Activated naive CD8-positive, alpha-beta T cell treated with anti-CD3 and anti-CD28 coated beads, Interleukin-2, amount 10 ng/mL, durations not matched to agents 7 days and 5 days (primary cell): ENCODE measurements at places on chromosomes 3 and 15. TPM values are rescaled to one million over a fixed set of nuclear protein-coding genes. Genes with fewer than 3 reads are reported as not detected.
A peak's percentile ranks its signal among the peaks of the same experiment; 100 is the strongest.

DNA sequence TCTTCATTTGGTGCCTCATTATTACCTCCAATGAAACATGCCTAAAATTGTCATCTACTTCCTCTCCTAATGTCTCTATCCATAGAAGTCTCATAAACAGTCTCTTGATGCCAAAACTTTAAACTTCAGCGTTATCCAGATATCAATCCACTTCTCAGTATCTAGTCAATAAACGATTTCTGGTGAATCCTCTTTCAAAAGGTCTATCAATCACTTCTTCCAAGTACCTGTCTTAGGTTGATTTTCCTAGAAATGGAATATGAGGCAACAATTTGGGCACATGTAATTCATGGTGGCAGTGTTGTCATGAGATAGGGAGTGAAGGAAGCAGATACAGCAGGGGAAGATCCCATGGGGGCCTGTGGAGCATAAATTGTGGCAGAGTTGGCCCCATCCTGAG is 348.5 kb upstream of the POU1F1 start:
- no peak for DNase-seq

DNA sequence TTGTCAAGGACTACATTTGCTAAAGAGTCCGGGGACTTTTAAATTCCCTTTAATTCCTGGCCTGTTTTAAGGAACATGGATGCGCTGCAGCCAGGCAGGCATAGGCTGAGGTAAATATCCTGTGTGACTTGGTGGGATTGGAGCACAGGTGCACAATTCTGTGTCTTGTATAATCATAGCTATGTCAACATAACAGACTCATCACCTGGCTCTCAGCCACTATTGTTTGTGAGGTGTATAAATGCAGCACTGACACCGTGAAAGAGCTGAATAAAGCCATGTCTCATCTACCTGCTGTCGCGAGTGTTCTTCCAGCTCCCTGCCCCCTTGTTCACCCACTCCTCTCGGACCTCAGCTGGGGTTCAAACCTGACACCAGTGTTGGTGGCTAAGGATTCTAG is 109.7 kb downstream of the MFSD1 start:
- no peak for DNase-seq

ZDHHC23 gene
- 3.4 TPM for total RNA-seq

GRCh38 chr3:76841747-76842146 is 198.2 kb upstream of the ROBO2 start:
- DNase-seq = no peak

STRC gene
- total RNA-seq = 2.1 TPM

DNA sequence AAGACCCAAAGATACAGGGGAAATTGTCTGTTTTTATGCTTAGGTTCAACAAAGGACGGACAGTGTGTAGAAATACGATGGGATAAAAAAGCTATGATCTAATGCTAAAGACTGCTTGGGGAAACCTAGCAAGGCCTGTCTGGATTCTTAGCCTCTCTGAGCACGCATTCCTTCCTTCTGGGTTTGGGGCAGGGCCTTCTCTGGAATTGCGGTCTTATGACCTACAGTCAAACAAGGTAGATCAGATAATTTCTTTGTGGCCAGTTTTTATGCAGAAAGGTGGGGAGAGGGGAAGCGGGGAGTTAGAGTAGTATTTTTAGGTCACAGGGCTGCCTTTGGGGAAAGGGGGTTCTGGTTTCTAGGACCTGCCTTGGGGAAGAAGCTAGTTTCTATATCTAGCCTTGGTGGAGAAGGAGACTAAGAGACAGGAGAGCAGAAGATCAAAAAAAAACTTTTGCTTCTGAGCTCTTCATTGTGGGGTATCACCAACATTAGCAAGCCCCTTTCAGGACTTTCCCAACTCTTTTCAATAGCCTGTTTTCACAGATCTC is 39.1 kb upstream of the LIPC start:
- DNase-seq = no peak

DNA sequence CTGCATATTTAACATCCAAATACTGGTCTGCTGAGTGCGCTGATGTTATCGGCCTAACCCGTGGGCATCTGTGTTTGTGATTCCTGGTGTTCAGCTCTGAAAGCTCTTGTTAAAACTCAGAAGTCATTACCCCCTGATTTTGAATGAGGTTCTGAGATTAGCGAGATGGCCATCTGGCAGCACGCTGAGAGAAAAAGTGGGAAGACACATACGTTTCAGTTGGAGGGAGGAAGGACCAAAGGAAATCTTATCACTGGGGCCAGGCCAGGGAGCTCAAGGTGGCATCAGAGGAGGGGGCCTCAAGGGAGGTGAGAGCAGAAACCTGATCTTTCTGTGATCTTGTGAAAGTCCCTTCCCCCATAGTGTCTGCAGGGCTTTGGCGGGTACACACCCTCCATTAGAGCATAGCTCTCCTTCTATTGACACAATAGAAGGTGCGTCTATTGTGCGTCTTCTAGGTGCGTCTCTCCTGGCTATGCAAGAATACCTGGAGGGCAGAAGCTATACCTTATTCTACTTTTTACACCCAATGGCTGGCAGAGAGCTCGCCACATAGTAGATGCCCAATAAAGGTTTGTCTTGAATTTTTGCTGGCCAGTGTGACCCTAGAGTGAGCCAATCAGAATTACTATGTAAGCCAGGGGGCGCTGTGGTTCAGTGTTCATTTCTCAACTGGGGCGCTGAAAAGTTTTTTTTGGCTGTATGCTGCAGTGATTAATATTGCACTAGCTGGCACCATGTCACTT is 182.4 kb downstream of the SHQ1 start:
- DNase-seq = peak; percentile 44

GRCh38 chr3:141328286-141329166 is 39.8 kb upstream of the ZBTB38 start:
- DNase-seq = no peak

GRCh38 chr3:184546252-184546651 is 15.3 kb upstream of the EPHB3 start:
- peak; percentile 20 for DNase-seq

TMC3 gene
- total RNA-seq = not detected

- no peak for DNase-seq
These were observed 57.2 kb upstream of the RGMA start for GRCh38 chr15:93146196-93146595.
